ENCODE measurements at places on chromosomes 5 and 9.

- DNase-seq, result no peak
Measured at GRCh38 chr9:92508018-92508820, 25.9 kb upstream of the ASPN start.

DNA sequence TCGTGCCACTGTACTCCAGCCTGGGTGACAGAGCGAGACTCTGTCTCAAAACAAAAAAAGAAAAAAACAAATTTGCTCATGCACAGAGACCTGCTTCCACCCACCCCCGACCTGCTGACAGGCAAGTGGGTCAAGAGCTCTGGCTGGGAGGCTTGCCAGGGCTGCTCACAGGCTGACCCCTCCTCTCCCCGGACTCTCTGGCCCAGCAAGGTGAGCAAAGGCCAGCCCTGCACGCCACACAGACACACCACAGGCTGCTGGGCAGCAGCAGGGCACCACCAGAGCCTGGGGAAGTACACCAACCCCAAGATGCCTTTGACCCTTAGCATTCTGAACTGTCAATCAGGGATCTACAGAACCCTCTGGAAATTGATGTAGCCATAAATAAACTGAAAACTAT is 29.2 kb downstream of the NSUN2 start:
- no peak for DNase-seq

DNA sequence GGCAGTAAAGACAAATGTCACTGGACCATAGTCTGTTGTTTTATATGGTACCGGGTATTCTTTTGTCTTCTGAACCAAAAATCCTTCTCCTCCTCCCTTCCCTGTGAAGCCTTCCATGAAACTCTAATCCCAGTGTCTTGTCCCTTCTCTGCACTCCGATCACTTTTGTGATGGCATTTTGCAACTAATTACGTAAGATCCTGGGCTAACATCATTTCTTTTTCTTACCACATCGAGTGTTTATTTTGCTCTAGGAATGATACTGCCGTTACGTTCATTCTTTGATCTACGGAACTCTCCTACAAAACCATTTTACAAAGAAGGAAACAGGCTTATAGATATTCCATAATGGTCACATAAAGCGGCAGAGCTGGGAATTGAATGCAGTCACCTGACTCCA is 33.7 kb downstream of the SNX18 start:
- no peak for DNase-seq

DNA sequence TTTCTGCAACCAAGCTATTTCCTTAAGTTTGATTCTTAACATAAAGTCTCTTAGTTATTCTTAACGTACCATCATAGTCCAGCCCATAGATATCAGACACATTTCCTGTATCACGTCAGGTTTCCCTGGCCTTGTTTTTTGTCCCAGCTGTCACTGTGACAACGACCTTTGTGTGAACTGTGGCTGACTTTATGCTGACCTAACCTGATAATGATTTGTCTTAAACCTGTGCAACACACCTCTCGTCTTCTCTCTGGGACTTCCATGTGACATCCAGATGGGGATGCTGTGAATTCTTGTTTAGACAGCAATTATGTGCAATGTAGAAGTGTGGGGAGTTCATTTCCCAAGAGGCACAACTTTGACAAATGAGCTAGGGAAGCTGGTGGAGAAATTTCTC is 662.8 kb downstream of the PTPRD start:
- DNase-seq, result no peak

GRCh38 chr5:134406390-134406789 is 5.3 kb downstream of the CDKN2AIPNL start:
- no peak for DNase-seq

DNA sequence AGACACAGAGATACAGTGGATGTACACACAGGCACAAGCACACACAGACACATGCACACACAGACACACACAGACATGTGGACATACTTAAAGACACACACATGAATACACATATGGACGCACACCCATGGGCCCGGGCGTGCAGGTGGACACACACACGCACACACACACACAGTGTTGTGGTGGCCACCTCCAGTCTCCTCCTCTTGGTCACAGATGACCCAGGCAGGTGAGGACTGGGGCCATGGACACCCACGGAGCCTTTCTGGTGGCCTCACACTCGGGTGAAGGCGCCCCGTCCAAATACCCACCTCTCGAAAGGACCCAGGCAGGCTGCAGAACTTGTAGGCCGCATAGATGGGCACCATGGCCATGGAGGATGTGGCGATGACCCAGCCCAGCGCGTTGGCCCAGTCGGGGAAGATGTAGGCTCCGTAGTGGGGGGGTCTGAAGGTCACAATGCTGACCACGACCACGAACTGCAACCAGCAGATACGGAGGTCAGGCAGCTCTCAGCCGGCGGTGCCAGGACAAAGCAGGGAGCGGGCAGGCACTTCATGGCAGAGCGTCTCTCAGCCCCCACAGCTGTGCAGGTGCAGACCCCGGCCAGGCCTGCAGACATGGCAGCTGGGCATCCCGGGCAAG is 42.5 kb downstream of the SLC6A3 start:
- DNase-seq, result no peak

GRCh38 chr9:18297056-18297841 is 176.7 kb upstream of the ADAMTSL1 start:
- DNase-seq, result no peak

- no peak for DNase-seq
Measured at GRCh38 chr9:89592963-89593726, 11.7 kb upstream of the GADD45G start.

- DNase-seq, result no peak
Measured at GRCh38 chr5:176180781-176181180, 57.4 kb upstream of the SIMC1 start.

GRCh38 chr5:143402553-143403333 is 743 bp downstream of the NR3C1 start:
- no peak for DNase-seq

DNA sequence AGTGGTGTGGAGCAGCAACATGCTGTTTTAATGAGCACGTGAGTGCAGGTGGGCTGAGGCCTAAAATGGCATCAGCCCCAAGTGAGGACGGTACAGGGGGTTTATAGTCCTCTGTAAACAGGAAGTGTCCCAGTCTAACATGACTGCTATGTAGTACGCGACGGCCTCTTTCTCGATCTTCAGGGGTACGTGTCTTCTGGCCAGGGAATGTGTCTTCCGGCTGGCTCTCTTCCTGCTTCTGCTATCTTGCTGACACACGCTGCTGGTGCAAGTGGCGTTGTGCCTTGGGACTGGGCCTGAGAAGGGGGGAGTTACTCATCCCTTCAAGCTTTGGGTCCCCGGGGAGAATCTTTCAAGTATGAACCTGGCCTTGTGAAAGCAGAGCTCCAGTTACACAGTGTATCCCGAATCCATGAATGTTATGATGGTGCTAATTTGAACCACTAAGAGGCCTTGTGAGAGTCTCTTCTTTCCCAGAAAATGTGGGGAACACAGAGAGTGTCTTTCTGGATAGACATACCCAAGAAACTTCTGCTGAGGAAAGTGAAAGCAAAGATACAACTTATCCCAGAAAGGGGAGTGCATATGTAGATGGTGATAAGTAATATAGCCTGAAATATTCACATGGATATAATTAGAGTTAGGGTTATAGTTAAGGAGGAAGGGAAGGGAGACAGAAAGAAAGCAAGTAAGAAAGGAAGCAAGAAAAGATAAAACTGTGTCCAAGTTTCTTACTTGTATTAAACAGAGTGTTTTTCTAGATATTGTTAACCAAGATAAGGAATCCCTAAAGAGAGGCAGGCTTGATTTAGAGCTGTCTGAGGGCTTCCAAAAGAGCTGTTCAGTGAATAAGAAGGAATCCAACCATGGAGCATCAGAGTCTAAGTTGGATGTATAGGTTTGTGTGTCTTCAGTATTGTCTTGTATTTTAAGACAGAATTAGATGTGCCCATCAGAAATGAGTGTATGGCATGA is 35.5 kb upstream of the ANXA2R start:
- no peak for DNase-seq

DNA sequence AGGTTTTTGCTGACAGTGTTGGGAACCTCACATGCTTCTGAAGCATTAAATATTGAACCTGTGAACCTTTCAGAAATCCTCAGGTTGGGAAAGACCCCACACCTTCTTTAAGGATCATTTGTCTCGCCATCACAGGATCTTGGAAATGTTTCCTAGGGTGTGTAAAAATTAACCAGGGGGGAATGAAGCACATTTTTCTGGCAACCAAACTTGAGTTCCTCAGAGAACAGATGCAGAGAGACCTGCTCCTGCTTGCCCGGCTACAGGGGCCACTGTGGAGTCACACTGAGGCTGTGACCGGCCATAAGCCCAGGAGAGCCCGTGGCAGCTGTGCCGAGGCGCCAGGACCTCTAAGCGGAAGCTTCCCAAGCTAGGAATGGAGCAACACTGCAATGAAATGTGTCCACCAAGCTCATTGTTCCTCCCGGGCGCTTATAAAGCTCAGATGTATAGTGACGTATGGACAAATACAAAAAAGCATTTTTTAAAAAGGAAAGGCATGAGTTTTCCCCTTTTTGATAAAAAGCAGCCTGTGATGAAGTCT is 7.7 kb downstream of the CXCL14 start:
- DNase-seq, result no peak

- DNase-seq, result no peak
Measured at GRCh38 chr9:17571825-17572224, 7.0 kb upstream of the SH3GL2 start.

- no peak for DNase-seq
Measured at GRCh38 chr5:28215091-28215490, 1176.7 kb upstream of the CDH9 start.

DNA sequence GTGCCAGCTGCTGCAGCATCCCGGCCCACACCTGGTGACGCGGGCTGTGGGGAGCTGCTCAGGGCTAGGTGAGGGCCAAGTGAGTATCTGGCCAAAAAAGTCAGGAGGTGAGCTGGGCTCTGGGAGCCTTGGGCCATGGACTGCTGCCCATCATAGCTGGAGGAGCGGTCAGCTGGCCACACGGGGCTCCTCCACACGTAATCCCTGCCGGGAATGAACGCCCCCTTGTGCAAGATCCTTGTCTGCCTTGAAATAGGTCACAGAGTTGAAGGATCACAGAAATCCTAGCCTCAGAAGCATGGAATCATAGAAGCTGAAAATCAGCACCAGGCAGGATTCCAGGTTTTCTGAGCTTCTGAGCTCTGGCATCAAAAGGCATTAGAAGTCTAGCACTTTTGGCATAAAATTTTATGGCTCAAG is 16.8 kb upstream of the COL27A1 start:
- no peak for DNase-seq

DNA sequence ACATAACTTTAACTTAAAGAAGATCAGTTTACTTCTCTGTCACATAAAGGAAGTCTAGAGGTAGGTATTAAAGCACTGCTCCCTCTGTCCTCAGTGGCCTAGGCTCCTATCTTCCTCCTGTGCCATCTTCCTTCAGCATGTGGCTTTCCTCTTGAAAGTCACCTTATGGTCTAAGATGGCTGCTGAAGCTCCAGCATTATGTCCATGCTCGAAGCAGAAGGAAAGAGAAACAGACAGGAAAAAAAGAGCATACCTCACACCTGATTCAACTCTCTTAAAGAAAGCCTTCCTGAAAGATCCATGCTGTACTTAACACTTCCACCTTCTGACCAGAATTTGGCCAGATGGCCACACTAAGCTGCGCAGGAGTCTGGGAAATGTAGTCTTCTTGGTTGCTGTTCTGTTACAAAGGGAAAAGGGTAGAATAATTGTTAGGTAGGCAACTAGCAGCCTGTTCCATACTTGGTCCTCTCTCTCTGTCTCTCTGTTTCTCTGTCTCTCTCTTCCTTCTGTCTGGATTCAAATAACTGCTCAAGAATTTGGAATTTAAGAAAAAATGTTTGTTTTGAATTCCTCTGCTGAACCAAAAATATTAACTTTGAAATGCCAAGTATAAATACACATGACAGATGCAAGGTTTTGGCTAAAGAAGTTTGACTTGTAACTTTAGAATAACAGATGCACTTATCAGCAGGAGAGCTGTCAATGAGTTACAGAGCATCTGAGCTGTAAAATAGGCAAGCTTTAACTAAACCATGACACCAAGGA is 16.0 kb downstream of the TMEM174 start:
- no peak for DNase-seq

DNA sequence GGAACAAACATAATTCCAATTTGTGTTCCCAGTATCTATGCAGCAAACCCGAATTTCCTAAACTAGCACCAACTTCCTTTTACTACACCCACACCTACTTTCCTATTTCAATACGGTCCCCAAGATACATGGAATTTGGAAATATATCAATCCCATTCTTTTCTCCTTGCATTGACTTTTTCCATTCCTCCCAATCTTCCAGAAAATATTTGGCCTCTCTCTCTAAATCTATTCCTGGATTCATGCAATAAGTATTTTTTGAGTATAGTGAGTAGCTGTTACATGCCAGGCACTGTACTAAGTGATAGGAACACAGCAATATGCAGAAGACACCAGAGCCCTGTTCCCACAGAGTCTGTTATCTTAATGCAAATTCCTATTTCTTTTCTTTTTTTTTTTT is 216.2 kb upstream of the PIK3R1 start:
- DNase-seq, result no peak

DNA sequence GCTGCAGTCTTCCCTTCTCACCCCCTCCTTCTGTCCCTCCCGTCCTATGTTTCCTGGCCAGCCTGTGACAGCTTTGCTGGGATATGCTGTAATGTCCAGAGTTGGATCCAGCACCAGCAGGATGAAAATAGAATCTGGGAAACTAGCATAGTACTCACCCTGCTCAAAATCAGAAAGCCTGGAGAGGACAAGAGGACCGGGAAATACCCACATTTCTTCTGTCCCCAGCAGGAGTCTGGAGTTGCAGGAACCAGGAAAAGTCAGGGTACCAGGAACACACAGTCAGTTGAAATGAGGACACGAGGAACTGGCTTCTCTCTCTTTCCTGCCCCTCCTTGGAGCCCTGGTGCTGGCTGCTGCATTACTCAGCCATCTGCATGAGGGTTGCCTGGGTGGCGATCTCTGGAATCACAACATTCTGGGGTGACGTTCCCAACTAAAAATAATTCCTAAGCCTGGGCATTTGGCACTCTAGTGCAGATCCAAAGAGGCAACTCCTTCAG is 59.6 kb upstream of the NFIL3 start:
- no peak for DNase-seq

DNA sequence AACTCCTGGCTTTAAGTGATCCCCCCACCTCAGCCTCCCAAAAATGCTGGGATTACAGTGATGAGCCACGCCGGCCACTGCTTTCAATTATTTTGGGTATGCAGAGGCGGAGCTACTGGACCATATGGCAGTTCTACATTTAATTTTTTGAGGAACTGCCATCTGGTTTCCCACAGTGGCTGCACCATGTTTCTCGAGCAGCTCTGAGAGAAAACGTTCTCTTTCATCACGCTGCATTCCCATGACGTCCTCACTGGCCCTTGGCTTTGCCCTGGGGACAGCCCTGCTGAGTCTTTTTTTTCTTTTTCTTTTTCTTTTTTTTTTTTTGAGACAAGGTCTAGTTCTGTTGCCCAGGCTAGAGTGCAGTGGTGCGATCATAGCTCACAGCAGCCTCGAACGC is 35.5 kb upstream of the GRHPR start:
- DNase-seq, result no peak

DNA sequence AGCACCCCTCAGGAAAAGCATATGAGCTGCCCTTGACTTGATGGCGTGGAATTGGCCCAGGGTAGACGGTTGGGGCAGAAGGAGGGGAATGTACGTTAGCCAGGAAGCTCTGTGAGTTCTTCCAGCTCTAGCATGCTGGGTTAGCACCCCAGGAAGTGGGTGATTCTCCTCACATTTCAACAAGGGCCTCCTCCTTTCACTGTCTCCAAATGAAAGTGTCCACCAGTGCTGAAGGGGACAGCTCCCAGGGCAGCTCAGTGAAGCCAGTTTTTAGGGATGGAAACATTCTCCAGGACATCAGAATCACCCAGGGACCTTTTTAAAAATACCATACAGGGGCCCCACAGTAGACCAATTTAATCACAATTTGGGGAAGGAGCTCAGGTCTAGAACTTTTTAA is 17.2 kb upstream of the AFAP1L1 start:
- DNase-seq, result no peak

- no peak for DNase-seq
Measured at GRCh38 chr5:32679218-32679617, 31.9 kb upstream of the NPR3 start.
